ENCODE measurements at places on chromosomes 16 and 17. TPM values are rescaled to one million over a fixed set of nuclear protein-coding genes. Genes with fewer than 3 reads are reported as not detected.

- H3K36me3 ChIP-seq: no peaks in the 10 kb centered on the region
- H3K4me1 ChIP-seq: no peaks in the 10 kb centered on the region
- DNase-seq: no peak
- H3K4me3 ChIP-seq: no peak overlapping the region
Measured at GRCh38 chr17:57499648-57500049, 243.3 kb downstream of the MSI2 start.

MYH8 gene
- total RNA-seq: not detected

DNA sequence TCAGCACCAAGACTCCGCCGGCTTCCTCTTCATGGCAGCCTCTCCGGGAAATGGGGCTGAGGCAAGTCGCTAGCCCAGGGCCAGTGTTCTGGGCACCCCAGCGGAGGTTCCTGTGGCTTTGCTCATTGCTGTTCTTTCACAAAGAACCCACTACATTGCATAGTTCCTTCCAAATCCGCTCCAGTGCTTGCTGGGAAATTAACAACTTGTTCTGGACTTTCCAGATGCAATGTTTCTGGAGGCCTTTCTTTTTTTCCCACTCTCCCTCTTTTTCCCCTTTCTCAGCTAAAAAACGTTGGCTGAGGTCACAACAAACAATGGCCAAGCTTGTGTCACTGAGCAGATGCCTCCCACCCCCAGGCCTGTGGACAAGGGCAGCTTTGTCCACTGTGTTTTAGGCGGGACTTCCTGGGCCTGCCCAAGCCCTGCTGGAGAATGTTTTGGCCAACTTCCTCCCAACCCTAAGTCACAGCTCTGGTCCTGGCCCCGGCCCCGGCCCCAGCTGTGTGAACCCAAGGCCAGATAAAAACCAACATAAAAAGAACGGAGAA lies 131.5 kb upstream of the RCVRN start:
- peaks cover 13% of the 10 kb centered on the region for H3K4me1 ChIP-seq
- H3K27ac ChIP-seq: peak overlapping the region; percentile 26
- DNase-seq: no peak
- peak overlapping the region; percentile 20 for H3K4me3 ChIP-seq
- H3K27me3 ChIP-seq: no peaks in the 10 kb centered on the region

DNA sequence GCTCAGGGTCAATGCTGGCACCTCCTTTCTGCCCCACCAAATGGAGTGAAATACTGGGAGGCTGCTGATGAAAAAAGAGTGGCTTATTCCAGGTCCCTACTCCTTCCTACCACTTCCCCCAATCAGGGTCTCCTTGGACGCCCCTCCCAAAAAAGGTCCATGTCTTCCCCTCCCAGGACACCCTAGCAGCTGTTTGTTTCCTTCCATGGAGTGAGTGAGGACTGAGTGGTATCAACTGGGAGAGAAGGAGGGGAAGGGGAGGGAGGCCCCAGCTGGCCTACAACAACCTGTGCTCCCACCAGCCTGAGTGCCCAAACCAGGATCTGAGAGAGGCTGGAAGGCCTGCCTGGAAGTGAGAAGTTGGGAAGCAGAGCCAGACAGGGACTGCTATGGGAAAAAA lies 28.7 kb upstream of the NGFR start:
- peaks cover 14% of the 10 kb centered on the region for H3K4me1 ChIP-seq
- no peak for DNase-seq
- no peak overlapping the region for H3K27ac ChIP-seq

- no peak overlapping the region for H3K27ac ChIP-seq
- H3K4me3 ChIP-seq: peak overlapping the region; percentile 31
- H3K4me1 ChIP-seq: peaks cover 10% of the 10 kb centered on the region
- DNase-seq: no peak
- no peaks in the 10 kb centered on the region for H3K36me3 ChIP-seq
Measured at GRCh38 chr17:76969598-76970172, 101.5 kb downstream of the MGAT5B start.

DNA sequence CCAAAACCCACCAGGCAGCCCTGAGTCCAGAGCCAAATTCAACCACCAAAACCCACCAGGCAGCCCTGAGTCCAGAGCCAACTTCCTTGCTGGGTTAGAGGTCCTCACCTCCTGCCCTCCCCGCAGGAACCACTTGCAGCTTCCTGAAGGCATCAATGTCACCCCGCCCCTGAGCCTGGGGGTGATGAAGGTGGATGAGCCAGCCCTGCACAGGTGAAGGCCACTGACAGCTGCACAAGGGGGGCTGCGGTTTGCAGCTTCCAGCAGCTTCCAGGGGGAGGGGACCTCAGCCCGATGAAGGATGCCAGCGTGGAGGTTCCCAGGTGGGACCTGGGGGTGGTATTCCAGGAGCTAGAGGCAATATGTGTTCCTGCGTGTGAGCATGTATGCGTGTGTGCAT lies 7.6 kb upstream of the CSNK1D start:
- H3K36me3 ChIP-seq: no peaks in the 10 kb centered on the region
- H3K4me1 ChIP-seq: peaks cover 39% of the 10 kb centered on the region
- no peak for DNase-seq
- H3K27ac ChIP-seq: no peak overlapping the region
- H3K27me3 ChIP-seq: no peaks in the 10 kb centered on the region
- H3K4me3 ChIP-seq: no peak overlapping the region

DNA sequence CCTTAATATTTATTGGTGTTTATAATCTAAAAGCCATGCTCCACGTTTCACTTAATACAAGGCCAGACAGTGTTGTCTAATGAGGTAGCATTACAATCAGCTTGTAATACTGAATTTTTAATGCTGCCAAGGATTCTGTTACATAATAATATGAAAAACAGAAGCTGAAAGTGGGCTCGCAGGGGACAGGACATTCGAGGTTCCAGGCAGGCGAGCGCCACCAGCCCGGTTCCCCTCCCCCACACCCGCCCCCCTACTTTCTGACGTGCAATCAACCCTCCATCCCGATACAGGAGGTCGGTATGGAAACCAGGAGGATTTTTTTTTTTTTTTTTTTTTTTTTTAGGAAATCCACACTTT lies 6.2 kb upstream of the ZFHX3 start:
- no peak for DNase-seq
- H3K4me1 ChIP-seq: peaks cover 47% of the 10 kb centered on the region
- H3K4me3 ChIP-seq: no peak overlapping the region

DNA sequence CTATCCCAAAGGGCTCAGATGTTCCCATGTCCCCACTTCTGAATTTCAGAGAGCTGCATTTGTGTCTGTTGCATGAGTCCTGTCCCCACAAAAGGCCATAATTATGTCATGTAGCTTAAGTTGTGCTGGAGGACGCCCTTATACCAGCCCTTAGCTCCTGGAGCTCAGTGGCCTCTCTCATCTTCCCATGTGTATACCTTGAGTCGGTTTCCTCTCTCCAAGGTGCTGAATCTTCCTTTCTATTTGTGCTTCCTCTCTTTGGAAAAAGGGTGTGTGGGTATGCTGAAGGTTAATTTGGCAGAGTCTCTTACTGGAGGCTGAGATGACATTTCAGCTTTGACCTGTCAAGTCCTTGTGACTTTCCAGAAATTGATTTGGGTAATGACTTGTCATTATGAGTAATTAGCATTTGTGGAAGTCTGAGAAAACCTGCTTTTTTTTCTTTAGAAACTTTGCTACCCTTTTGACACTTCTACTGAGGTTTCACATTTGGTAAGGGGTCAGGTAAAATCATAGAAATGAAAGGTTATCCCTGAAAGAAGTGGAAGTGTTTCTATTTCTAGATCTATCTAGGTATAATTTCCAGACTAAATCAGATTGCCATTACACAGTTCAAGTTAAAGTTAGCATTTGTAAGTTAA lies 185.4 kb downstream of the ABCC12 start:
- H3K27ac ChIP-seq: no peak overlapping the region
- no peaks in the 10 kb centered on the region for H3K4me1 ChIP-seq
- DNase-seq: peak; percentile 27
- H3K27me3 ChIP-seq: no peaks in the 10 kb centered on the region

DNA sequence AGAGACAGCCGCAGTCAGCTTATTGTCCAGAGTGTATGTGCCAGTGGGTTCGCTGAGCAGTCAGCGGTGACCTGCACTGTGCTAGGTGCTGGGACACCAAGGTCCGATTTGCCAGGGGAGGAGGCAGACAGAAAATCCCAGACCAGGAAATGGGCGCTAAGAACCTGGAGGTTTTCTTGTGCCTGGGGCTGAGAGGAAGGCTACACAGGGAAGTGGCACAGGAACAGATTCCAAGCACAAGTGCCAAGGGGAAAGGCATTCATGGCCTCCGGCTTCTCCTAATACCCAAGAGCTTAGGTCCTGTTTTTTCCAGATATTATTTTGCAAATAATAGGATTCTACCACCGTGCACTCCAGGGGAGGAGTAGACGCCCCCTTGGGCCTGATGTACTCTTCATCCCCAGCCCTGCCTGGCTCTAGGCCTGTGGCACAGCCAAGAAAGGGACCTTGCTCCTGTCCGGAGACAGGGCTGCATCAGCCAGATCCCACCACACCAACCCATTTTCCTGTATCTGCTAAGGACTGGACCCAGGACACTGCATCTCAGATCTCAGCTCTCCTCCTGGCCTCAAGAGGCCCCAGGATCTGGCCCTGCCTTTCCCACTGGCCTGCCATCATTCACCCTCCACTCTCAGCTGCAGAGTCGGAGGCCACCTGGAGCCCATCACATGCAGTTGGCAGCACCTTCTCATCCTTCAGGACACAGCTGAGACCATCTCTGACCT lies 187.2 kb downstream of the NTN1 start:
- H3K4me1 ChIP-seq: peaks cover 23% of the 10 kb centered on the region
- H3K27ac ChIP-seq: no peak overlapping the region
- no peak for DNase-seq
- H3K4me3 ChIP-seq: no peak overlapping the region
- H3K36me3 ChIP-seq: no peaks in the 10 kb centered on the region
- no peaks in the 10 kb centered on the region for H3K27me3 ChIP-seq

GRCh38 chr17:76385892-76386786 lies 1.7 kb downstream of the SPHK1 start:
- no peaks in the 10 kb centered on the region for H3K36me3 ChIP-seq
- no peak for DNase-seq
- H3K4me3 ChIP-seq: peak overlapping the region; percentile 69
- peaks cover 43% of the 10 kb centered on the region for H3K4me1 ChIP-seq

DNA sequence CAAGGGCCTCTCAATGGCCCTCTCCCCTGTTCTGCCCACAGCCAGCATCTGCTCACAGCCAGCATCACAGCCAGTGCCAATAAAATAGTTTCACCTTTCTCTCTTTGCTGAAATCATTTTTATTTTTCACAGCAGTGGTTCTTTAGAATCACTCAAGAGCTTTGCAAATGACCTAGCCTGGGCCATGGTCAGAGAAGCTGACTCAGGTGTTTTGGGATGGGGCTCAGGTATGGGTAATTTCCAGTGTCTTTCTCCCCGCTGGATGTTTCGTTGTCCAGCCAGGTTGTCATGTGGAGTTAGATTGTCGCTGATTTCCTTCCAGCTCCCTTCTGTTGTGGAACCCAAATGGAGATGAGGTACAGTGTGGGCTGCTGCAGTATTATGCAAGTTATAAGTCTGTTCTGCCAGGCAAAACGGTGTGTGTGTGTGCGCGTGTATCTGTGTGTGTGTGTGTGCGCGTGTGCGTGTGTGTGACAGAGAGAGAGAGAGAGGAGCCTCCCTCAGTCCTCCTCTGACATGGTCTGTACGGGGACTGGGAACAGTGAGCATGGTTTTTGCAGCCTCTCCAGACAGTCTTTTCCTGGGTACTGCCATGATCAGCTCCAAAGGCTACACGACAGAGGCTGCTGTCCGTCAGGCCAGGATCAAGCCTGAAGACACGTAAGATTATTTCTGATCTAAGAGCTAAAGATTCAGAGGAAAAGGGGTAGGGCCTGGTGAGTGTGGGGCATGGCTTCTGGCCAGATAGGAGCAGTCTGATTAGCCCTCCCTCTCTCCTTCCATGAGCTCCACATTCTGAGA lies 1.4 kb upstream of the PMP22 start:
- H3K36me3 ChIP-seq: no peaks in the 10 kb centered on the region
- H3K4me1 ChIP-seq: peaks cover 16% of the 10 kb centered on the region
- no peak overlapping the region for H3K4me3 ChIP-seq
- no peaks in the 10 kb centered on the region for H3K27me3 ChIP-seq

SKA2 gene
- 143 TPM for total RNA-seq

GRCh38 chr17:7112510-7113108 lies 2.0 kb downstream of the ASGR2 start:
- no peak overlapping the region for H3K4me3 ChIP-seq
- no peaks in the 10 kb centered on the region for H3K4me1 ChIP-seq
- no peak overlapping the region for H3K27ac ChIP-seq

GRCh38 chr16:51733181-51733580 lies 582.1 kb upstream of the SALL1 start:
- H3K36me3 ChIP-seq: no peaks in the 10 kb centered on the region
- H3K27me3 ChIP-seq: no peaks in the 10 kb centered on the region
- H3K4me1 ChIP-seq: no peaks in the 10 kb centered on the region
- H3K4me3 ChIP-seq: no peak overlapping the region
- no peak overlapping the region for H3K27ac ChIP-seq
- no peak for DNase-seq

SLC2A4 gene
- total RNA-seq: 3.2 TPM

GRCh38 chr16:15482068-15482747 lies 47.8 kb downstream of the BMERB1 start:
- H3K4me3 ChIP-seq: no peak overlapping the region
- DNase-seq: peak; percentile 93
- no peaks in the 10 kb centered on the region for H3K4me1 ChIP-seq
- peak overlapping the region; percentile 34 for H3K27ac ChIP-seq
- H3K36me3 ChIP-seq: no peaks in the 10 kb centered on the region

NFATC2IP gene
- total RNA-seq: 26.0 TPM

WFDC1 gene
- 12.0 TPM for total RNA-seq

GRCh38 chr16:73020409-73020884 lies 27.5 kb downstream of the ZFHX3 start:
- H3K36me3 ChIP-seq: no peaks in the 10 kb centered on the region
- no peak overlapping the region for H3K27ac ChIP-seq
- H3K27me3 ChIP-seq: no peaks in the 10 kb centered on the region
- DNase-seq: no peak
- peaks cover 47% of the 10 kb centered on the region for H3K4me1 ChIP-seq

DNA sequence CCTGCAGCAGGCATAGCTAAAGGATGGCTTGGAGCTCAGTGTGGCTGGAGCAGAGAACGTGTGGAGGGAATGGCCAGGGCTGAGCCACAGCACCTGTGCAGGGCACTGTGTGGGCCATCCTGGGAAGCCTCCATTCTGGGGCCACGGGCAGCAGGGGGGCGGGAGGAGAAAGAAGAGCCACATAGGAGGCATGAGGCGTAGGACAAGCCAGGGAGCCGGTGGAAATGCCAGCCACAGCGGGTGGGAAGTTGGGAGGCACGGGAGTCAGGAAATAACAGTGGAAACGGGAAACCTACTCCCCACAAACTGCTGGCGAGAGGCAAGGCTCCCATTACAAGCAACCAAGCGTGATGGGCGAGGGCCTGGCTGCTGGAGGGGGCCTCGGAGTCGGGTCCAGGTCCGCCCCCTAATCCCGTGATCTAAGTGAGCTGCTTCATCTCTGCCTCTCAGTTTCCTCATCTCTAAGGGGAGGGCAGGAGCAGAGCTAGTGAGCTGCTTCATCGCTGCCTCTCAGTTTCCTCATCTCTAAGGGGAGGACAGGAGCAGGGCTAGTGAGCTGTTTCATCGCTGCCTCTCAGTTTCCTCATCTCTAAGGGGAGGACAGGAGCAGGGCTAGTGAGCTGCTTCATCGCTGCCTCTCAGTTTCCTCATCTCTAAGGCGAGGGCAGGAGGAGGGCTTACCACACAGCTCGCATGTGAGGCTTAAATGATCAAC lies 104.9 kb downstream of the ADCY9 start:
- DNase-seq: no peak
- H3K36me3 ChIP-seq: no peaks in the 10 kb centered on the region
- no peaks in the 10 kb centered on the region for H3K27me3 ChIP-seq

- no peaks in the 10 kb centered on the region for H3K36me3 ChIP-seq
- H3K4me3 ChIP-seq: no peak overlapping the region
- no peak for DNase-seq
- H3K4me1 ChIP-seq: peaks cover 48% of the 10 kb centered on the region
- no peaks in the 10 kb centered on the region for H3K27me3 ChIP-seq
Measured at GRCh38 chr16:4386451-4386805, 14.8 kb downstream of the VASN start.

SUPT4H1 gene
- total RNA-seq: 31.4 TPM

C16orf96 gene
- total RNA-seq: not detected

WDR81 gene
- 57.2 TPM for total RNA-seq
